ENCODE measurements at places on chromosomes 12 and 14.

DNA sequence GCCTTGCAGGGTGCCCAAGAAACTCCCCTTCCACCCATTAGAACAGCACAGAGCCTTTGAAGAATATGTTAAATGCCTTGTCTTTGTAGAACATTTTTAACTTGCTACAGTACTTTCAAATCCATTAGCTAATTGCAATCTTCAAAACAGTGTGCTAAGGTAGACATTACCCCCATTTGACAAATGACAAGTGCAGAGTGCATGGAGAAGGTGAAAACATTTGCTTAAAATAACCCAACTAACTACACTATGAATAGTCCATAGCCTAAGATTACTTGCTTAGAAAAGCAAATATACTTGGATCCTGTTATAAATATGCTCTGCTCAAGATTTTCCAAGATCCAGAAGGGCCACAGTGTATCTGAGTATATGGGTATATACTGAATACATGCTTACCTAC lies 87.0 kb upstream of the G2E3 start:
- DNase-seq: no peak

DNA sequence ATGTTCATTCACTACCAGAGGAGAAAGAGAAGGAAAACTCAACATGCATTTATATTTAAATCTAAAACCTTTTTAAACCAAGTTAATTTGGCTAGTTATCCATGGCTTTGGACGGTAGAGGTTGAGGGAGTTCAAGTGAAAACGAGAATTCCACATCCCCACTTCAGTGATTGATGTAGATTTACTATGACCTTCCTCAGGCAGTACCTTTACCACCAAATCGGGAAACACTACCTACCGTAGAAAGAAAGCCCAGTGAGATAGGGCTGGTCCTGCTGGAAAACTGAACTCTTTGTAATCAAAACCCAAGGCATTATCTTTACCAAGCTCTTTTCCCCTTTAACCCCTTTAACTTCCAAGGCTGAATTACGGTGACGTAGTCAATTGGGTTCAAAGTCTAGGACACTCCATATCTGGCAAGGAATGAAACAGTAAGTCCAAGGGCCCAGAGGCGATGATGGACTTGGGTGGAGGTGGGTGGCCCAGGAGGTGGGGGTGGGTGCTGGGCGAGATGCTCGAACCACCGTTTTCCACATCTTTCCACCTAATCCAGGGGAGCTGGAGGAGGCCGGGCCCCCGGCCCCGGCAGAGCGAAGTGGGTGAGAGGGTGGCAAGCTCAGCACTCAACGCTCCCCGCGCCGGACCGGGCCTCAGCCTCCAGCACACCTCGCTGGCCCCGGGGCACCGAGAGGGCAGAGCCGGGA lies 618 bp downstream of the SEC23A start:
- DNase-seq: peak; percentile 23

DNA sequence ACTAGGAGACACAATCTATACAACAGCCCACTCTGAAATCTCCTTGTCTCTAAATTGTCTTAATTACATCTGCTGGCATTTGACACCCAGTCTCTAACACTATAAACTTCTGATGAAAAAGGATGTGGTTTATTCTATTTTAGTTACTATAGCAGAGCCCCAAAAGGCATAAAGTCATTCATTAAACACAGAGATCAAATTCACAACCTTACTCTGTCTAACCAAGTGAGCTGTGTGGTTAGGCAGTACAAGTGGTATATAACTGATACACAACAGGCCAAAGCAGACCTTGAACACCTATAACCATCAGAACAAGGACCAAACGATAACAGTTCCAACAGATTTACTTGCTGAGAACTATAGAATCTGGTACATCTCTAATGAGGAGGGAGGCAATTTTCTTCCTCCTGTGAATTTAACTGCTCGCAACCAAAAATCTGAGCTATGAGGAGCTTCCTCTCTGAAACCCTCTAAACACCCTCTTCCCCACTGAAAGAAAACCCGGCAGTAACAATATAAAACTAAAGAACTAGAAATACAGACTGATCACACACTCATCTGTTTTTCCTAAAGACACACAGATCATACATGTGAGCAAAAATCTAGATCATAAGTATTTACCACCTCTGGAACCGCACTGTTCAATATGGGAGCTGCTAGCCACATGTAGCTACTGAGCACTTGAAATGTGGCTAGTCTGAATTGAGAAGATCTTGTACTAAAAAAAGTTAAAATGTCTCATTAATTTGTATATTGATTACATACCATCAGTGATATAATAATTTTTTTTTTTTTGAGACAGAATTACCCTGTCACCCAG lies 17.7 kb downstream of the SPPL3 start:
- no peak for DNase-seq

DNA sequence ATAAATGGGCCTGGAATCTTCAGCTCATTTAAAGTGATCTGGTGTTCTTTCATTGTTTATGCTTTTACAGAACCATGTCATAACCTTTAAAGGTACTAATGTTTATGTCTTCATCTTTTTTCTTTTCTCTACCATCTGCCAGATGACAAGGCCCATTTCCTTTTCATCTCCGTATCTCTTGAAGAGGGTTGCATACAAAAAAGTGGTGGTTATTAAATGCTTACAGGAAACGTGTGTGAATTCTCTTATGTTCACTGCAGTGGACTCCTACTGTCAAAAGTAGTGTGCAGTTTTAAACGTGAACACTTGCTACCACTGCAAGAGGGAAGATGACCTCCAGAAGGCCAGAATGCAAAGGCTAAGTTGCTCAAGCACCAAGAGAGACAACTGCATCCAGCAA lies 91.4 kb downstream of the TTC7B start:
- DNase-seq: no peak

GRCh38 chr14:59334253-59334652 lies 130.9 kb downstream of the GPR135 start:
- DNase-seq: no peak

GRCh38 chr12:92987846-92988621 lies 58.9 kb upstream of the EEA1 start:
- no peak for DNase-seq

- DNase-seq: no peak
Observed at GRCh38 chr14:54010981-54011380, 54.4 kb upstream of the BMP4 start.

GRCh38 chr14:24840204-24840893 lies 206.4 kb upstream of the GZMB start:
- DNase-seq: no peak

- DNase-seq: no peak
Observed at GRCh38 chr12:4137441-4137840, 136.1 kb upstream of the CCND2 start.

- no peak for DNase-seq
Observed at GRCh38 chr12:27631813-27632491, 64.3 kb upstream of the REP15 start.

GRCh38 chr12:68785358-68785757 lies 22.6 kb upstream of the MDM2 start:
- no peak for DNase-seq

GRCh38 chr12:61757831-61758505 lies 502.2 kb upstream of the USP15 start:
- DNase-seq: peak; percentile 20

DNA sequence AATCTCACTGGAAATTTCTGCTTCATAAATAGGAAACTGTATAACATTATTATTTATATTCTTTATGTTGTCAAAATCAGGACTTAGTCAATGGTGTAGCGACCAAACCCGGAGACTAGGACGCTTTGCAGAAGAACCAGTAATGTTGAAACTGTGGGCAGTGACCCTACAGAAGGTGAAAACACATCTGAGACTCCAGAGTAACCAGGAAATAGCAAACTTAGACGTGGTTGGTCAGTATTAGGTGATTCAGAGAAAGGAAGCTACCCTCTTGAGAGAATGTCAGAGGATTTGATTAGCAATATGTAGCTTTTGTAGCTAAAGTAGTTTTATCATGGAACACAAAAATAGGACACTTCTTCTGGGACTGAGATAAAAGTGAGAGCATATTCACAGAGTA lies 381.9 kb downstream of the SLC16A7 start:
- DNase-seq: no peak
